Hematopoietic multipotent progenitor cell treated with erythropoietin and hydrocortisone succinate and interleukin-3 and kit ligand, for 4 days (in vitro differentiated cells): ENCODE measurements at places on chromosomes 6 and 20.

DNA sequence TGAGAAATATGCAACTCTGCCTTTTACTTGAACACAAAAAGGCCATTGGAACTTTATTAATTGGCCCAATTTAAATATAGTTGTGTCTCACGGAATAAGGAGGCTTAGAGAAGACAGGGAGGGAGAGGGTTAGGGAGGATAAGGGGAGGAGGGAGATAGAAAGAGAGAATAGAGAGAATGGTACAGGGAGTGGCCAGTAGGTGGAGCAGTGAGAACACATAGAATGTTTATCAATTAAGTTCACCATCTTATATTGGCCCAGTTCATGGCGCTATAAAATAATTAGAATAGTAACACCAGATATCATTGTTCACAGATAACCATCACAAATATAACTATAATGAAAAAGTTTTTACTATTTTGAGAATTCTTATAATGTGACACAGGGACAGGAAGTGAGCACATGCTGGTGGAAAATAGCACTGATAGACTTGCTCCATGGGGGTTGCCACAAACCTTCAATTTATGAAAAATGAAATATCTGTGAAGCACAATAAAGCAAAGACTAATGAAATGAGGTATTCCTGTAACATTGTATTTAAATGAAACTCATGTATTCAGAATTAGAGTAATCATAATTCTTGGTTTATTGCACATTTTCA lies 374.1 kb upstream of the MANEA start:
- peak; percentile 73 for DNase-seq

- DNase-seq: no peak
Measured at GRCh38 chr6:6656287-6656686, 67.8 kb downstream of the LY86 start.

GRCh38 chr20:12764053-12764452 lies 244.7 kb upstream of the SPTLC3 start:
- DNase-seq: no peak

GRCh38 chr6:29976253-29976587 lies 33.9 kb downstream of the HLA-A start:
- DNase-seq: no peak

GRCh38 chr6:125985522-125985921 lies 818 bp upstream of the TRMT11 start:
- no peak for DNase-seq

DNA sequence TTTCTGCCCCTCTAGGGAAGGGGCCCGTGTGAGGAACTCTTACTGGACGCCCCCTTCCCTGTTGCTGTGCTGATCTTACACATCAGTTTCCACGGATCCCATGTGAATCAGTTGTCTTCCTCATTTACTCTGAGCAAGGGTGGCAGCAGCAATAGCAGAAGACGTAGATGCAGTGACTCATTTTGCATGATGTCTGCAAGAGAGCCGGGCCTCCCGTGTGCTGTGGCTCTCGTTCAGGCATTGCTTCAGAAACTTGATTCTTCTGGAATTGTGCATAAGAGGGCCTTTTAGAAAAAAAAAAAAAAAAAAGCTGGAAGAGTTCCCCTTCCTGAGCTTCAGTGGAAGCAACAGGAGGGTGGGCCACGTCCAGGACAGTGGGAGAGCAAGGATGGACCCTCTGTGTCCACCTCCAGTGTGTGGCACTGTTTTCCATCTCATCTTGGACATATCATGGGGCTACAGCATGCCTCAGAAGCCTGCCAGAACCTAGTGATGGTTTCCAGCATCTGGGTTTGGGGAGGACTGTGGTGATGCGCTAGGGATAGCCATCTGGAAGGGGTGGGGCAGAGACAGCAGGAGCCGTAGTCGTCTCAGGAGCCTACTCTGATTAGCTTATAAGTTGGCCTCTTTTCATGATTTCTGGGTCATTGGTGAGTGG lies 62.1 kb downstream of the FOXO3 start:
- peak; percentile 66 for DNase-seq

- peak; percentile 11 for DNase-seq
Measured at GRCh38 chr6:83518816-83519480, 6.6 kb downstream of the PRSS35 start.

GRCh38 chr20:62888910-62889309 lies 27.3 kb upstream of the TCFL5 start:
- no peak for DNase-seq

DNA sequence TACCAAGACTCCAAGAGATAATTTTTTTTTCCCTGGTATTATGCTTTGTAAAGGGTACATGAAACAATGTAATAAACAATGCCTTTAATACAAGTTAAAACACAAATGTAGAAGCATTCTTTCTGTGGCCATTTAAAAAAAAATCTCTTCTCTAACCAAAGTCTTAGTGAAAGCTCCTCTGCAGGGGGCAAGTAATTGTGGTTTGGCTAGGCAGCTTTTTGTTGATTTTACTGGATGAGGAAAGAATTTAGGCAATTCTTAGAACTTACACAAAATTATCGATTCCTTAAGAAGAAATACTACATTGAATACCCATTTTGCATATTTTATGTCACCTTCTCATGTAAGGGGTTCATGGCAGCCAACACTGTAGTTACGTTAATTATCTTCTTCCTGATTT lies 12.4 kb downstream of the TFB1M start:
- DNase-seq: no peak

GRCh38 chr20:8540466-8540865 lies 408.4 kb downstream of the PLCB1 start:
- no peak for DNase-seq

DNA sequence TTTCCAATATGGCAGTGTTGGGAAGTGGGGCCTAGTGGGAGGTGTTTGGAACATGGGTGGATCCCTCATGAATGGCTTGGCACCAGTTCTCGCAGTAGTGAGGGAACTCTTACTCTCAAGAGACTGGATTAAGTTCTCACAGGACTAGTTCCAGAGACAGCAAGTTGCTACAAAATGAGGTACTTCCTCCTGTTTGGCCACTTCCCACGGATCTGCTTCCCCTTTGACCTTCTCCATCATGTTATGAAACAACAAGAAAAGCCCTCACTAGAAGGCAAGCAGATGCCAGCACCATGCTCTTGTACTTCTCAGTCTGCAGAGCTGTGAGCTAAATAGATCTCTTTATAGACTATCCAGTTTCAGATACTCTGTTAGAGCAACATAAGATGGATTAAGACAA lies 3.1 kb downstream of the RSPH3 start:
- DNase-seq: no peak

- DNase-seq: no peak
Measured at GRCh38 chr6:38459291-38459690, 180.4 kb downstream of the BTBD9 start.

DNA sequence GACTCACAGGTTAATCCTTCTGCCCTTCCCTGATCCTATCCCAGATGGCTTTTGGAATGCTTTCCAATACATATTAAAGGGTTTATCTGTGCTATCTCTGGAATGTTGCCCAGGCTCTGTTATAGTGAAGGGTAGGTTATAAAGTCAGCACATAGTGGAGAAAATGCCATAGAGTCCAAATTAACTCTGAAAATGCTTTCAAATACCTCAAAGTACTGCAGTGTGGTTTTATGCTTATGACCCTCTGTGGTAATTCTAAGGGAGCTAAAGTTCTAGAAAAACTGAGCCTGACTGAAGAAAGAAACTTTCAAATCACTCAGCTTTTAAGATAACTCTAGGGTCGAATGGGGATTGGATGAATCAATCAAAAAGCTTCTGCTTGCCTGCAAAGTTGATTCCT lies 159.8 kb downstream of the PLCB1 start:
- no peak for DNase-seq

DNA sequence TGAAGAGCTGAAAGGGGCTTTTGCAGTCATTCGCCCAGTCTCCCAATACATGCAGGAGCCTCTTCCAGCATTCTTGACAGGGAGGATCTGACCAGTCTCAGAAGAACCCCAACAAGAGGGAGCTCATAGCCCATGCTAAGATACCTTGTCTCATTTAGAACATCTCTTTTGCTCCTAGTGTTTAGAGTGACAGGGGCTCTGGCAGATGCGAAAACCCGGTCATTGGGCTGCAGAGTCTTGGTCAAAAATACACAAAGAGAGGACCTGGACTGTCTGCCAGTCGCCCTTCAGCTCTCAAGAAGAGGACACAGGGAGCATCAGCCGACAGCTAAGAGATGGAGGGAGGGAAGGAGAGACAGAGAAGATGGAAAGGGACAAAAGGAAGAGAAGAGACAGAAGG lies 700 bp downstream of the GUCA1B start:
- no peak for DNase-seq

- no peak for DNase-seq
Measured at GRCh38 chr6:1494671-1495070, 105.3 kb downstream of the FOXF2 start.
